Upper lobe of left lung (tissue), 6 donors: ENCODE measurements at places on chromosomes 16 and 17. TPM values are rescaled to one million over a fixed set of nuclear protein-coding genes. Genes with fewer than 3 reads are reported as not detected.

PLEKHH3 gene
- 93.2 TPM for total RNA-seq

TP53TG3 gene
- not detected for total RNA-seq

ACSM2A gene
- total RNA-seq = not detected

FBXL16 gene
- total RNA-seq = 8.1 TPM

C16orf92 gene
- total RNA-seq = not detected

CD300LB gene
- total RNA-seq = 3.1 TPM

OTOP3 gene
- total RNA-seq = not detected

CNGB1 gene
- total RNA-seq = not detected

COX4I1 gene
- total RNA-seq = 160 TPM

RGS9 gene
- 16.2 TPM for total RNA-seq

HSD11B2 gene
- total RNA-seq = 5.0 TPM

RAB34 gene
- total RNA-seq = 79.7 TPM

PIK3R5 gene
- 100.0 TPM for total RNA-seq

SEPTIN1 gene
- 5.3 TPM for total RNA-seq

TBC1D3 gene
- total RNA-seq = not detected

EPN3 gene
- total RNA-seq = 0.74 TPM

SYT17 gene
- 14.2 TPM for total RNA-seq

JUP gene
- total RNA-seq = 241 TPM

EFCAB13 gene
- 6.7 TPM for total RNA-seq

METTL26 gene
- 210 TPM for total RNA-seq

SCARF1 gene
- 93.2 TPM for total RNA-seq

PDPK1 gene
- total RNA-seq = 73.4 TPM

PRDM7 gene
- not detected for total RNA-seq

STX1B gene
- 0.44 TPM for total RNA-seq

SBK1 gene
- 1.1 TPM for total RNA-seq

SEPHS2 gene
- 38.8 TPM for total RNA-seq

C17orf50 gene
- not detected for total RNA-seq

GRB7 gene
- 82.8 TPM for total RNA-seq

EEF2K gene
- total RNA-seq = 20.9 TPM
